ENCODE measurements at places on chromosomes 1 and 21.

DNA sequence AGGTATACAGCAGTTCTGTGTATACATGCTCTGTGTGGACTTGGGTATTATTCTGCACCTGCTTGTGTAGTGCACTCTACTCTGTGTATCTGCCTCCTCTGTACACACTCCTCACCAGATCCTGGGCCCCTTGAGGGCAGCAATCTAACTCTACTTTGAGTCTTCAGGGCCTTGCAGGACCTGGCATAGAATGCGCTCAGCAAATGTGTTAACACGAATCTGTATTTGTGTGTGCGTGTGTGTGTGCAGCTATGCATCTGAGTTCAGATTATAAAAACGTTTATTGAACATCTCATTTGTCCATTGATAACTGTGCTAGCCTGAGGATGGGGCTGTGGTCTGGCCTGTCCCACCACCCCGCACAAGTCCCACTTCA lies 3.9 kb upstream of the MEF2D start:
- DNase-seq, result no peak
- H3K27ac ChIP-seq, result peak overlapping the region; percentile 98
- H3K27me3 ChIP-seq, result no peaks in the 10 kb centered on the region

DNA sequence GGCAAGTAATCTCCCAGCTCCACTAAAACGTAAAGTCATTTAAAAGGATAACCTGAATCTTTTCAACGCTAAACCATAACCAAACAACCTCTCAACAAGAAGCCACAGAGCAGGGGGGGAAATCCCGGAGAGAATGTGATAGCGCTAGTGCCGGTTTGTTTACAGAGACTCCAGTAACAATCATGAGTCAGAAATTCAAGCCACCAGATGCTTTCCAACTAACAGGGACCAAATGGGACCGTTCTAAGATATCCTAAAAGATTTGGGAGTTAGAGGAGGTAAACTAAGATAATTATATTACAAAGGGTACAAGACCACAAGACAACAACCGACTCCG lies 825 bp downstream of the DCAF8 start:
- DNase-seq, result no peak
- no peaks in the 10 kb centered on the region for H3K36me3 ChIP-seq
- no peak overlapping the region for H3K27ac ChIP-seq

GRCh38 chr1:15431571-15431948 lies 6.7 kb upstream of the CTRC start:
- H3K4me3 ChIP-seq, result no peak overlapping the region
- no peaks in the 10 kb centered on the region for H3K36me3 ChIP-seq
- no peaks in the 10 kb centered on the region for H3K27me3 ChIP-seq
- no peak for DNase-seq

GRCh38 chr1:117205368-117205767 lies 5.4 kb downstream of the VTCN1 start:
- H3K4me3 ChIP-seq, result no peak overlapping the region
- DNase-seq, result no peak
- no peak overlapping the region for H3K27ac ChIP-seq
- no peaks in the 10 kb centered on the region for H3K27me3 ChIP-seq

DNA sequence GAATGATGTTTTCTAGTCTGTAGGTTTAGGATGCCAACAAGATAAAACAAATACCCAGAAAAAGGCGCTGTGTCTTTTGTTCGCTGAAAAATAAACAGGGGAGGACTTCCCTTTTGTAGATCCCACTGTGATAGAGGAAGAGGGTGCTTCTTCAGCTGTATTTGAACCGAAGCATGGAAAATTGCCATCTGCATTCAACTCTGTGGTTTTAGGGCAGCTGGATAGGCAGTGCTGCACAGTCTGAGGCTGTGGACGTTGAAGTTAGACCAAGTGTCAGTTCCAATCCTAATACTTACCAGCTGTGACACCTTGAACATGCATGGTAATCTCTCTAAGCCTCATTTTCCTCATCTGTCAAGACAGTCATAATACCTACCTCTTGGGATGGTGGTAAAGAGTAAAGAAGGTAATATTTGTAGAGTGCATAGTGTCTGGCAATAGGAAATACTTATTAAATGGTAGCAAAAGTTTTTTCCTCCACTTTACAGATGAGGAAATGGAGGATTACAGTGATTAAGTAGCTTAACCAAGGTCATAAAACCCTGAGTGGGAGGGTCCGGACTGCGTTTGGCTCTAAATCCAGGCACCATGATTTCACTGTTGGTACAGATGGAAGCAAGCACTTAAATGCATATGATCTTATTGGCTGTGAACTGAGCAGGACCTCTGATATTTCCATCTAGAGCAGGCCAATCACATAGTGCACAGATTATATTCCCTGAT lies 48.5 kb downstream of the UTP25 start:
- no peak overlapping the region for H3K27ac ChIP-seq
- H3K4me3 ChIP-seq, result no peak overlapping the region

DNA sequence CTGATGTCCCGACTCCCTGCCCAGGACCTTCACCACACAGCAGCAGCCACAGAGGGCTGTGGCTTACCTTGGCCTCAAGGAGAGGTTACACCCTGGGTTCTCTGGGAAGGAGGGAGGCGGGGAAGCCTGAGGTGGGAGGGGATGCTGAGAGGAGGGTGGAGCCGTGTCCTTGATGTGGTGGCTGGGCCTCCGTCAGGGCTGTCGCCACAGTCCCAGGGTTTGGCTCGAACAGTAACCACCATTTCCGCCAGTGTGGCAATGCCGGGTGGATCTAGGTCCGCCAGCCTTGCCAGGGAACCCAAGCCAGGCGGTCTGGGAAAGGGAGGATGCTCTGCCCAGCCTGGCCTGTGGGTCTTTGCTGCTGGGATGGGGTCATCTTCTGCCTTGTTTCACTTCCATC lies 18.4 kb upstream of the CDCA8 start:
- DNase-seq, result no peak
- H3K27me3 ChIP-seq, result no peaks in the 10 kb centered on the region
- no peaks in the 10 kb centered on the region for H3K36me3 ChIP-seq
- no peak overlapping the region for H3K4me3 ChIP-seq

- H3K27me3 ChIP-seq, result no peaks in the 10 kb centered on the region
- H3K36me3 ChIP-seq, result no peaks in the 10 kb centered on the region
- H3K27ac ChIP-seq, result peak overlapping the region; percentile 98
Observed at GRCh38 chr1:108962681-108963051, 618 bp downstream of the CLCC1 start.

GRCh38 chr1:156177919-156178654 lies 15.8 kb upstream of the SLC25A44 start:
- H3K36me3 ChIP-seq, result no peaks in the 10 kb centered on the region
- H3K27ac ChIP-seq, result no peak overlapping the region
- no peak for DNase-seq

- H3K4me3 ChIP-seq, result no peak overlapping the region
- no peaks in the 10 kb centered on the region for H3K27me3 ChIP-seq
- no peaks in the 10 kb centered on the region for H3K36me3 ChIP-seq
- no peak for DNase-seq
- no peak overlapping the region for H3K27ac ChIP-seq
Observed at GRCh38 chr1:164640686-164641352, 81.8 kb downstream of the PBX1 start.

DNA sequence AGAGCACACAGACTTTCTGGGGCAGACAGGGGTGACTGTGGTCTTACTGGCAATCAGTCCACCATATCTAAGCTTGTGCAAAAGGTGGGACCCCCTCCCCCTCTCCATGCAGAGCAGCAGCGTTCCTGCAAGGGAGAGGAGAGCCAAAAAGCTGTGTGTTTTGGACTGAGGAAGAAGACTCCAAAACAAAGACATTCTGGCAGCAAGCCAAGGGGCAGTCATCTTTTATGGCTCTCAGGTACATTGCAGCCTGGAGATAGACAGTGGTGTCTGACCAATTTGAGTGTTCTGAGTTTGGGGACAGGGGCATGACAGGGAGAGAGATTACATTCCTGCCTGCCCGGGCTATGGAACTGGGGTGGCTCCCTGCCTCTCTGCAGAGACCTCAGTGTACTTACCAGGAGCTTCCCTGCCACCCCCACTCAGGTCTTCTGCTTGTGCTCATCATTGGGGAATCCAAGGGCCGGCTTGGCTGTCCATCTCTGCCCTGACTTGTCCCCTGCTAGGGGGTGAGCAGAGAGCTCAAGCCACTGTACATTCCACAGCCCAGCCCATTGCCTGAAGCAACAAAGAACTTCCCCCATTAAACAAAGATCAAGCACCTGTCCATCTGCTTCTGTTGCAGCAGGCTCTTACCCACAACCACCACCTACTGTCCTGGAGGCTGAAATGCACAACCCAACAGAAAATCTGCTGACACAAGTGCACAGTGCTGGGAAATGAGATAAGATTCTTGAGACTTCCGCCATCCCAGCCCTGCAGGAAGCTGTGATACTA lies 131.1 kb downstream of the EVI5 start:
- H3K27me3 ChIP-seq, result no peaks in the 10 kb centered on the region
- no peak for DNase-seq
- peaks cover 5% of the 10 kb centered on the region for H3K36me3 ChIP-seq
- H3K4me3 ChIP-seq, result no peak overlapping the region
- no peaks in the 10 kb centered on the region for H3K4me1 ChIP-seq

- no peaks in the 10 kb centered on the region for H3K4me1 ChIP-seq
- no peaks in the 10 kb centered on the region for H3K36me3 ChIP-seq
- H3K27me3 ChIP-seq, result no peaks in the 10 kb centered on the region
- no peak overlapping the region for H3K4me3 ChIP-seq
- no peak for DNase-seq
- no peak overlapping the region for H3K27ac ChIP-seq
Observed at GRCh38 chr1:13913396-13913795, 213.4 kb downstream of the PRDM2 start.

GRCh38 chr1:235783148-235783776 lies 83.4 kb downstream of the LYST start:
- H3K36me3 ChIP-seq, result no peaks in the 10 kb centered on the region
- DNase-seq, result no peak
- no peak overlapping the region for H3K4me3 ChIP-seq
- H3K27ac ChIP-seq, result no peak overlapping the region
- no peaks in the 10 kb centered on the region for H3K4me1 ChIP-seq

GRCh38 chr1:203410182-203410900 lies 59.4 kb upstream of the FMOD start:
- no peak overlapping the region for H3K4me3 ChIP-seq
- no peaks in the 10 kb centered on the region for H3K27me3 ChIP-seq
- no peaks in the 10 kb centered on the region for H3K36me3 ChIP-seq
- DNase-seq, result no peak
- peak overlapping the region; percentile 18 for H3K27ac ChIP-seq

- H3K27me3 ChIP-seq, result no peaks in the 10 kb centered on the region
- H3K36me3 ChIP-seq, result no peaks in the 10 kb centered on the region
- no peak for DNase-seq
Observed at GRCh38 chr1:64005801-64006200, 197.6 kb upstream of the UBE2U start.

DNA sequence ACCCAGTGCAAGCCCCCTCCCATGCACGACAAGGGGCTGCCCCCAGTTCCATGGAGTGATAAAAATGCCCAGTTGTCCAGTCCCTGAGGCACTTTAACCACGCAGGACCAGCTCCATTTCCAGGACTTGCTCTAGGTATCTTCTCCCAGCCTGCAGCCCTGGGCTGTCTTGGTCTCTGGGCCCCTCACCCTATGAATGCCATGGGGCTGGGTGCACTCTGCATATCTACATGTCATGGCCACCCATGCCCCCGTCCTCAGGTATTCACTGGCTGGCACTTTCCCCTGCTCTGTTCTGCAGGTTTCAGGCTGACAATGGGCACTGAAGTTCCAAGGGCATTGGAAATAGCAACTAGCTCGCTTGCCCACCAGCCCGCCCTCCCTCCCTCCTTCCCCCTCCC lies 19.6 kb upstream of the C1orf174 start:
- no peaks in the 10 kb centered on the region for H3K36me3 ChIP-seq
- DNase-seq, result no peak
- no peak overlapping the region for H3K4me3 ChIP-seq
- no peaks in the 10 kb centered on the region for H3K4me1 ChIP-seq
- H3K27ac ChIP-seq, result no peak overlapping the region

Measured in aorta (tissue), 5 donors.